ENCODE measurements at places on chromosomes 2 and 18.

DNA sequence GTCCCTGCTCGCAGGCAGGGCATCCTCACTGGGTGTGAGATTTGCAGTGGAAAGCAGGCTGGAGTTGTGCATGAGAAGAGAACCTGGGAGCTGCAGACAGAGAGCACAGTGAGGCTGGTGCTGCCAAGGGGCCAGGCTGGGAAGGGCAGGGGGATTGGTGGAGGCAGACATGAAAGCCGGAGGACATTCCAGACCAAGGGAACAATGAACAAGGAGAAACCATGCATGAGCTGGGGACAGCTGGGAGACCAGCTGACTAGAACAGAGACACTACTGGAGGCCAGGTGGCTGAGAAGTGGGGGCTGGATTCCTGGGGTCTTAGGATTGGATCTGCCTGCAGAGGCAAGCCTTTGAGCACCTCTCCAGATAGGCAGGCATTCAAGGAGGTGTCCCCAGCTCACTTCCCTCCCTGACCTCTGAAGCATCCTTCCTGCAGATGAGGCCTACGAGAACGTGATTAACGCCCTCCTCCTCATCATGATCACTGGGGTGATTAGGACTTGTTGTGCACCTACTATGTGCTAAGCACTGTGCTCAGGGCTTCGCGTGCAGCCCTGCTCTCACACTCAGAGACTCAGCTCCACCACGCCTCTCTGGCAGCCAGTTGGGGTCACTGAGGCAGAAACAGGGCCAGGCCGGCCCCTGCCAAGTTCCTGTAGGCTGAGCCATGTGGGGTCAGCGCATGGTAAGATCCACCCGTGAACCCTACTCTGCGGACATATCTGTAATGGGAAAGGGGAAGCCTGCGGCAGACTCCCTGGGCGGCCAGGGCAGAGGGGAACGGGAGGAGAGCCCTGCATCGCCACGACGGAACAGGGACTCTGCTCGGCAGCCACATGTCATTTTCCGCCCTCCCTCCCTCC is 74.8 kb upstream of the SLC66A3 start:
- no peak for DNase-seq

GRCh38 chr2:4020153-4020552 is 316.8 kb downstream of the DCDC2C start:
- no peak for DNase-seq

DNA sequence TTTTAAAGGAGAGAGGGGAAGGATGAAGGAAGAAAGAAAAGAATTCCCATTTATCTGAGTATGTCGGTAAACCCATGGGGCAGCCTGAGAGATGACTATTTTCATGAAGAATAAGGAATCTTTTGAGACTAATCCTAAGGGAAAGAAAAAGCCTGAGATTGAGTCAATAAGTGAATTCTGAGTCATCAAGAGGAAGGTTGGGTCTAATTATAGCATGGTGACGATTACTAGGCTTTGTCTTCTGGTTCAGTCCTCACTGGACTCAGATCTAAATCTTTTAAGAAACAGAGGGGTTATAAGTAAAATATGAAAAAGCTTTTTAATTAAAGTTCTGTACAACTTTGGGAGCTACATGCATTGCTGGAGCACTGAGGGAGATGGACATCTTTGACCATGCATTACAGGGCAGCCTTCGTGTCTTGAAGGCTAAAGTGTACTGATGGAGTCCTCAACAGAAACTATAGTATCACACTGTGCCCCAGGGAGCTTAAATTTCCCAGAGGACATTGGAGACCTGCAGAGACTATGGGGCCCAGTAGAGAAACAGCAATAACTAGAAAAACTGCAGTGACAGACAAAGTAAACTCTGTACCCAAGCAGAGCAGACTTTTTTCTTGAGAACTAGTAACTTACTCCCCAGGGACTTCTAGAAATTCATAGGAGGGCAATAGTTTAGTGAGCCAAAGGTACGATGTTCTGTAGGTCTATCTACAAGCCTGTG is 260.9 kb downstream of the RAD51AP2 start:
- no peak for DNase-seq

DNA sequence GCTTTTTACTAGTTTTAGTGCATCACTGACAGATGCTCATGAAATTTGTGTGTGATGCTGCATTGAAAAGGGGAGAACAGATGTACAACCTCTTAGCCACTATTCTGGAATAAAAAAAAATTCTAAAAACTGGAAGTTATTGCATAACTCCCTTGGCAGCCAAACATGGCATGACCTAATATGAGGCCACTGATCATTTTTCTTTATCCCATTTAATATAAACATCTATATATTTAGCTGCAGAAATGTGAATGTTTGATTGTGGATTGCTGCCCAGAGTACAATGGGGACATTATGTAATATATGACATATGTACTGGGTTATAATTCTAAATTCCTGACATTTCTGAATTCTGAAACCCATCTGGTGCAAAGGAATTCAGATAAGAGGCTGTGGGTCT is 86.5 kb downstream of the CDCA7 start:
- DNase-seq = no peak

DNA sequence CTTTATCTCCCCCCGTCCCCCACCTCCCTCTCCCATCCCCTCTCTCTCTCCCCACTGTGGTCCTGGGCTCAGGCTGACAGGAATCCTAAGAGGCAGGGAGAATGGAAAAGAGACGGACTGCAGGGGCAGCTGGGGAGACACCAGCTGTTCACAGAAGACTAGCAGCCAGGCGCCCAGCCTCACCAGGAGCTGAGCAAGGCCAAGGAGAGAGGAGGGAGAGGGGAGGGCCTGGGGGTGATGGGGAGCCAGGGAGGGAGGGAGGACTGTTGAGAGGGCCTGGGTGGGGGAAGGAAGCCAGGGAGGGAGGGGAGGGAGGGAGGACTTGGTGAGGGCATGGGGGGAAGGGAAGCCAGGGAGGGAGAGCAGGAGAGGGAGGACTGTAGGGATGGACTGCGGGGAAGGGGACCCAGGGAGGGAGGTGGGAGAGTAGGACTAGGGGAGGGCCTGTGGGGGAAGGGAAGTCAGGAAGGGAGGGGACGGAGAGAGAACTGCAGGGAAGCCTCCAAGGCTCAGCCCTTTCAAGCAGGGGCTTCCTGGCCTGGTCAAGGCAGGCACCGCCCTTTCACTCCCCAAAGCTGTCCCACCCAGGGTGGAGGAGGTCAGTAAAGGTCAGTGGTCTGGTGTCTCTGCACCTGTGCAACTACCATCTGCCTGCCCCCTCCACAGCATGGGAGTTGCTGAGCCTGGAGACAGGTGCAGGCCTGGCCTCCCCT is 517.7 kb upstream of the MYT1L start:
- no peak for DNase-seq

DNA sequence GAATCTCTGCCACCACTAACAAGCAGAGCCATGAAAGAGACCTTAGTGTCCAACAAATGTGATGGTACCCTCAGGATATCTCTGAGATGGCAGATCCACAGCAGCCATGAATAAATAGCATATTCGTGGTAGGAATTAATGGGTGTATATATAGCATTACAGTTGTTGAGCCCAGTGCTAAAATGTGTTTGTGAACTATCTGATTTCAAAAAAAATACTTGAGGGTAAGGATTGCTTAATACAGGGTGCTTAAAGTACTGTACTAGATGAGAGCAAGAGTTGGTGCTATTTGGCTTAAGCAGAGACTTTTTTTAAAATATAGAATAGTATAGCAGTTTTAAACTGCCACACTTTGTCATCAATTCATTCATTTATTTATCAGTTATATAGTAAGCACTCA is 101.5 kb upstream of the GALNT5 start:
- no peak for DNase-seq

DNA sequence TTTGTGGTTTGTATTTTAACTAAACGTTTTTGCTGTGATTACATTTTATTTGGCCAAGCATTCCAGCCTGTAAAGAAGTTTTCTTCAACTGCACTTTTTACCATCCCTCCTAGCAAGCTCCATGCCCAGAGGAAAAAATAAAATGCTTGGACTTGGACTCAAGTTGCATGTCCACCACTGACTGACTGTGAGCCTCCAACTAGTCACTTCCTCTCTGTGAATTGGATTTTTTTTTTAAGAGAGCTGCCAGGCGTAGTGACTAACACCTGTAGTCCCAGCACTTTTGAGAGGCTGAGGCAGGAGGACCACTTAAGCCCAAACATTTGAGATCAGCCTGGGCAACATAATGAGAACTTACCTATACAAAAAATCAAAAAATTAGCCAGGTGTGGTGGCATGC is 1185.2 kb upstream of the PIK3C3 start:
- DNase-seq = no peak

DNA sequence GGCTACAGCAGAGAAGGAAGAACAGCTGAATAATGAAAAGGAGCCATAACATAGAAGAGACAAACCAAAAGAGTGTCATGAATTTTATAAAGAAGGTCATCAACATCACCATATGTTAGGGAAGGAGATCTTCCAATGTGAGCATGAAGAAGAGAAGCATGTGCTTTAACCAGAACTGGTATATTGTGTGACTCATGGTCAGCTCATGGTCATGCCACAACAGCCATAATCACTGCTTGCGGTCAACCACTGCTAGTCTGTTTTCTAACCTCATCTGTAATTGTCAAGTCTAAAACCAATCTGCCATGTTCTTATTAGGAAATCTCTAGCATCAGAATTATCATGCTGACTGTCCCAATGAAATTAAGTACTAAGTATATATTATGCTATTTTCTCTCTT is 204.1 kb upstream of the VRK2 start:
- no peak for DNase-seq

DNA sequence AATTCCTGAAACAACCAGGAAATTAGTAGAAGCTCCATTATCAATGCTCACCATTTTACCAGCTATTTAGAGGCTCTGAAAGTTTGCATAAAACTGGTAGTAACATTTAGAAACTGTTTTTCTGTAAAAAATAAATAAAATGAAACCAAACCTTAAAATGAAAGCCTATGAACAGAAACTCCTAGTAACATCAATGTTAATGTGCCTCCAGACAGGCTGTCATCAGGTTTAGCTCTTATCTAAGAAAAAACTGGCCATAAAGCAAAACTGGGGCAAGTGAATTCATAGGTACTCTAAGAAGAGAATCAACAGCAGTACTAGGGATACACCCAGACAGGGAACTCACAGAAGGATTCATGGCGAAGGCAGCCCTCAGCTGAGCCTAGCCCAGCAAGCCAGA is 8.0 kb downstream of the E2F6 start:
- DNase-seq = no peak

GRCh38 chr2:74406035-74406434 is 15.4 kb downstream of the C2orf81 start:
- DNase-seq = no peak

GRCh38 chr2:238158509-238159070 is at the start of gene ERFE:
Gene ERFE (plus strand): TSS chr2:238158970. CDS start chr2:238159008, 38 bp downstream.
- DNase-seq = no peak

DNA sequence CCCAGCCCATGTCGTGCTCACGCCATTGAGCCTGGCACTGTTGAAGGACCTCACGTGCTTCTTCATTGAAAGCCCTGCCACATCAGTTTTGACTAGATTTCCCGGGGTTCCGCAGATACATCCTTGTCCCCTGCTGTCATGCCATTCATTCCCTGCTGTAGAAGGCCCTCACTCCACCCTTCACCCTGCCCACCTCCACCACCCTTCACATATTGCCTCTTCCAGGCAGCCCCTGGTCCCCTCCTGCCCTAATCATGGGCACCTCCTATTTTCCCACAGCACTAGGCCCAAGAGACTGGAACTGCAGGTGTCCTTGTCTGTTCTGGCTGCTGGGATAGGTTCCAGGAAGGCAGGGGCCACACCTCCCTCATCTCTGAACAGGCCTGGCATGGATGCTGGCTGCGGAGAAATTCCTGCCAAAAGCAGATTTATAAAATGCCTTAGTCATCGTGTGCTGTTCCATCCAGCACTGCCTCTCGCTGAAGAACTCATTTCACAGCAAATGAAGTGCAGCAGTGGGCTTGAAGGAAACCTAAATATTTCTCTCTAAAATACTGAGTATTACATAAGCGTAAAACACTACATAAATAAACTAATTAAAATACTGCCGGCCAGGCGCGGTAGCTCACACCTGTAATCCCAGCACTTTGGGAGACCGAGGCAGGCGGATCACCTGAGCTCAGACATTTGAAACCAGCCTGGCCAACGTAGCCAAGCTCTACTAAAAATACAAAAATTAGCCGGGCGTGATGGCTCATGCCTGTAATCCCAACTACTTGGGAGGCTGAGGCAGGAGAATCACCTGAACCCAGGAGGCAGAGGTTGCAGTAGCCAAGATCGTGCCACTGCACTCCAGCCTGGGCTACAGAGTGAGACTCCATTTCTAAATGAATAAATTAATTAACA is 38.4 kb downstream of the EIF4E2 start:
- peak; percentile 79 for DNase-seq

DNA sequence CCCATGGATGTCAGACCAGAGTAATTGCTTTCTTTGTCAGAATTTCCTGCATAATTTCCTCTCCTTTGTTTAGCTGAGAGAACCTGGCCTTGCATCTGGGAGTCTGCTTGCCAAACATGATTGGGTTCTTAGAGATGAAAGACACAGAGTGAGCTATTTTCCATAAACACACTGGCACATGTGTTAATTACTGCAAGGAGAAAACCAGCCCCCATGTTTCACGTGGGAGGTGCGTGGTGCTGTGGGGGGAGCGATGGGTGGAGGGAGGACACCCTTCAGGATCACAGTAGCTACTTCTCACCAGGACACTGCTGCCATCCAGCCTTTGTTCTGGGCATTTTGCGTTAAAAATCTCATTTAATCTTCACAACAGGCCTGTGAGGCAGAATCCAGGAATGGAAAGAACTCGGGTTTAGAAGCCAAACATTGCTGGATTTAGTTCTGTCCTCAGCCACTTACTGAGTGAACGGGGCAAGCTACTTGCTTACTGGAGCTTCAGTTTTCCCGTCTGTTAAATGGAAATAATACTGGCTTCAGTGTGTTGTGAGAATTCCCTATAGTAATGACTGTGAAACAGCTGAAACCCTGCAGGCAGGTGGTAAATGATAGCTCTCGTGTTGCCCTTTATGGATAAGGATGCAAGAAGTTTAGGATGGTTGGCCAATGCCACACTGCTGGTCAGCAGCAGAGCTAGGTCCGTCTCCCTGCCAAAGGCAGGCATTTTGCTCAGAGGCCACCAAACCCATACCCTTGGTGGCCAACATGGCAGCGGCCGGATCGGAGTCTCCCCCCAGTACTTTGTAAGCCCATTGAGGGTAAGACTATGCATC is 100.1 kb upstream of the ASAP2 start:
- DNase-seq = no peak

- DNase-seq = no peak
Measured at GRCh38 chr18:36545821-36546427, 248.4 kb downstream of the FHOD3 start.

DNA sequence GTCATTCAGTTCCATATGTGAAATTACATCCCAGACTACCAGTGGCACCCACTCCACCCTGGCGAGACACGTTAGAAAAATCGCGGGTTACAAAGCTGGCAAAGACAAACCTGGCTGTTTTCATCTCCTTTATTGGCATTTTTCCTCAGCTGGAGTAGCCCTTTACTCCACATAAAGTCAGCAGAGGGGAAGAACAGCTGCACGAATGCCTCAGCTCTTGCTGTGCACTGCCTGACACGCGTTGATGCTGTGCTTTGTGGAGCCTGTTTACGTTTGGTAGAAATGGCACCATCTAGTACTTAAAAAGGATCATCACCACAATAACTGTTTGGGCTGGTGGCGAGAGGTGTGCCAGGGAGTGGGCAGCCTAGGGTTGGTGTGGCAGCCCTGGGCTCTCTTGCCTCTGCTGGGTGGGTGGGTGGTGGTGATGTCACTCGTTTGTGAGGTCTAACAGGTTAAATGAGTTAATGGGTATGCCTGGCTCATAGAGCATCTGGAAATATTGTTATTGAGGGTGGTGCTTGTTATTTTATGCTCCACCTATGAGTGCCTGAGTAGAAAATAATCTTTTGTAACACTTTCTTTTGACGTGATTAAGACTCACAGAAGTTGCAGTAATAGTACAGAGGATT is 16.4 kb downstream of the FARP2 start:
- no peak for DNase-seq

Data from H54 (cell line).